ENCODE measurements at places on chromosomes 12 and 14.

DNA sequence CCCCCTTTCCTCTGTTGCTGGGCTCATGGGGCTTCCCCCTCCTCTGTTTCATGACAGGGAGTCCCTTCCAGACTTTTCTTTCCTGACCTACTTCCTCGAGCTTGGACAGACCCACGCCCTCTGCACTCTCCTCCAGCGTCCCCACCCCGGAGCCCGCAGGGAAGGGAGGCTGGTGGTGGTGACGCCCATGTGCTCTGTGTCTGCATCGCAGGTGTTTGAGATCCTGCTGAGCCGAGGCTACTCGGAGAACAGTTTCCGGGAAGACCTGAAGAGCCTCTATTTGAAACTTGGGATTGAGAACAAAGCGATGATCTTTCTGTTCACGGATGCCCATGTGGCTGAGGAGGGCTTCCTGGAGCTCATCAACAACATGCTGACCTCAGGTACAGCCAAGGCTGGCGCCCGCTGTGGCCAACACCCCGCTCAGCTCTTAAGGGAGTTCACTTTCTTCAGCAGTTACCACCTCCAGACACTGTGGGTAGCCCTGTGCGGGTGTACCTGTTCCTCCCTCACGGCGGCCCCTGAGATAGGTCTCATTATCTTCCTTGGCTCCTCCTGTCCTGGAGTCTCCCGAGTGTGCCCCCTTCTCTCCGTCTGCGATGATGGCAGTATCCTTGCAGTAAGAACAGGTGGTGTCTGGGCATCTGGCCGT lies 85.6 kb downstream of the CCDC92 start:
- DNase-seq = no peak

- DNase-seq = no peak
These were observed 774 bp upstream of the MANSC4 start for GRCh38 chr12:27780612-27781408.

GRCh38 chr12:49244176-49244575 lies 20.7 kb upstream of the TUBA1C start:
- no peak for DNase-seq

GRCh38 chr12:1343422-1343821 lies 251.0 kb downstream of the FBXL14 start:
- no peak for DNase-seq

- no peak for DNase-seq
These were observed 790 bp downstream of the DYNC1H1 start for GRCh38 chr14:101965181-101965544.

DNA sequence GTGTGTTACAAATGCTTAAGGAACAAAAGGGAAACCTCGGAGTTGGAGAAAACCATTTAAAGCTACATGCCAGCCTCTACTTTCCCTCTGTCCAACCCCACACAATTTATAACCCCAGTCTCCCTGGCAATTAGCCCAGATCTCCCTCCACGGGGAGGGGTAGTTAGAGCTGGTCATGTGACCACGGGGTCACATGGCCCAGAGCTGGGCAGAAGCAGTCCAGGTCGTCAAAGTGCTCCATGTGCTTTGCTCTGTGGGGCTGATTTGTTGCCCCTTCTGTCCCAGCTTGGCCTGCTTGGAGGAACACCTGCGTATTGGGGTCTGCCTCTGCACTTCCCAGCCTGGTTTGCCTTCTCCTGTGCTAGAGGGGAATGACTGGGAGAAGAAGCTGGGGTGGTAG lies 219.1 kb downstream of the RBM19 start:
- no peak for DNase-seq

DNA sequence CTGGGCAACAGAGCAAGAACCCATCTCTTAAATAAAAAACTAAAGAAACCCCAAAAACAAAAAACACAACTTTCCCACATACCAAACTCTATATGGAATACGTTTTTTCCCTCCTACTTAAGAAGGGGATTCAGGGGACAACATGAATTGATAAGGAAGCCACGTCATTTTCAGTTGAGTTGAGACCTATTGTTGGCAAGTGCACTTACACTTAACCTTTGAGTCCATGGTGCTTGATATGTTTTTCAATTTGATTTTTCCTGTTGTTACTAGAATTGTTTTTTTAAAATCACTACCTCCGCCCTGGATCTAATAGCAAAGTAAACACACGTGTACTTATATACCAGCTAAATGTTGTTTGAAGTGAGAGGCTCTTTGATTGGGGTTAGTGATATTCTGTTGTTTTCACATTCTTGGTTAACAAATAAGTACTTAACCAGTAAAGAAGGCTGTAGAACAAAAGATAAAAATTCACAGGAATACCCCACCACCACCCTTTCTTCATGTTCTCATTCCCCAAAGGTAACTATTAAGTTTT lies 2.0 kb downstream of the FAM177A1 start:
- no peak for DNase-seq

- no peak for DNase-seq
These were observed 38.4 kb upstream of the BCL2L14 start for GRCh38 chr12:12032260-12032791.

Data from activated CD4-positive, alpha-beta T cell treated with anti-CD3 and anti-CD28 coated beads for 24 hours (primary cell).